Left ventricle myocardium inferior (tissue), 1 donor: ENCODE measurements at places on chromosomes 16 and 17. TPM values are rescaled to one million over a fixed set of nuclear protein-coding genes. Genes with fewer than 3 reads are reported as not detected.

The MYH1 gene
- total RNA-seq, result 0.14 TPM

The KRTAP17-1 gene
- total RNA-seq, result not detected

The CLEC3A gene
- not detected for total RNA-seq

The FBXW10 gene
- total RNA-seq, result 0.08 TPM

The ANKS4B gene
- not detected for total RNA-seq

The TMC7 gene
- total RNA-seq, result 0.69 TPM

The P2RX5 gene
- 18.3 TPM for total RNA-seq

The TBC1D3 gene
- not detected for total RNA-seq

- H3K4me1 ChIP-seq, result peaks cover 71% of the 10 kb centered on the region
- H3K4me3 ChIP-seq, result no peak overlapping the region
- no peaks in the 10 kb centered on the region for H3K36me3 ChIP-seq
Observed at GRCh38 chr16:88924834-88925539, 52.0 kb downstream of the CBFA2T3 start.

DNA sequence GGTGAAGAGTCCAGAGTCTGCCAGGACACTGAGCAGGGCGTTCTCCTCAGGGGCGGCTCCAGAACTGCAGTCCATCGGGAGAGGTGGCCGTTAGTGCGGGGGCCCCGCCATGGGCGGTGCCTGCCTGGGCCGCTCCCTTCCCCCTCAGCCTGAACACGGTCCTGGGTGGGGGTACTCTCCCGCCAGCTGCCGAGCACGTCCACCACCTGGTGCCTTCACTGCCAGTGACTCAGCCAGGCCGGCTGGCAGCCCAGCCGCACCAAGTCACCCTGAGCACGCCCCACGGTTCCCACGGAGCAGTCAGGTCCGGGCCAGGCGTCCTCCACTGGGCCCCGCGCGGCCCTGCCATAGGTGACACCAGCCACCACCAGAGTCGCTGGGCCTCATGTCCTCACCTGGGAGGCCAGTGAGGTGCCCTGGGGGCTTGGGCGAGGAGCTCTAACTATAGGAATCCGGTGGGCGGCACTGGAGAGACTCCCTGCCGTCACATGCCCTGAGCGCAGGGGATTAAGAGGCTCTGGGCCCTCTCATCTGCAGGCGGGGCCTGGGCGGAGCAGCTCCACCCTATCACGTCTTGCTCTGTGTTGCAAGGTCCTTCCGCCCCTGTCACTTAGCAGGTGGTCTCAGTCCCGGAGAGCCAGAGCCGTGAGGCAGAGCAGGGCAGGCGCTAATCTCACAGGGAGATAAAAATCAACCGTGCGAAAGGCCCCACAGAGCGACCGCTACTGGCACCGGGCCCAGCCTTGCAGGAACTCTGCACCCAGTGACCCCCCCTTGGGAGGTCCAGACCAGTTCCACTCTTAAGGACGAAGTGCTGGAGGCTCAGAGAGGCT, 14.3 kb downstream of the PIEZO1 start:
- H3K27ac ChIP-seq, result peak overlapping the region; percentile 60
- peak overlapping the region; percentile 43 for H3K4me3 ChIP-seq
- H3K36me3 ChIP-seq, result no peaks in the 10 kb centered on the region
- no peaks in the 10 kb centered on the region for H3K27me3 ChIP-seq
- H3K4me1 ChIP-seq, result peaks cover 83% of the 10 kb centered on the region
- DNase-seq, result peak; percentile 61

DNA sequence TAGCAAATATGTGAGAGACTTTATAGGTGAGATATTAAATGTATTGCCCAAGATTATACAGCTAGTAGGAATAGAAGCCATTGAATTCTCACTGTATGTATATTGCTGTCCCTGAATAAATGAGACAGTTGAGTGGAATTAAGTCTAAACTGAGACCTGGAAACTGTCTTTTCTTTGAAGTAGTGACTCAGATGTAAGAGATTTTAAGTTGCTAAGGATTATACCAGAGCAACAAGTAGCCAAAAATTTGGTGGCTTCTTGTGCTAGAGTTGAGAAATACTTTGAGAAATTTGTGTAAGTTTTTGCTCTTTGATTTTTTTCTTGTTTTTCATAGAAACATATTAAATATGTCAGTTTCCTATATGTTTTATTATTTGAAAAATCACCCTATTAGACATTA, 58.7 kb downstream of the TANC2 start:
- no peak overlapping the region for H3K27ac ChIP-seq
- no peaks in the 10 kb centered on the region for H3K4me1 ChIP-seq
- DNase-seq, result no peak
- H3K4me3 ChIP-seq, result no peak overlapping the region

DNA sequence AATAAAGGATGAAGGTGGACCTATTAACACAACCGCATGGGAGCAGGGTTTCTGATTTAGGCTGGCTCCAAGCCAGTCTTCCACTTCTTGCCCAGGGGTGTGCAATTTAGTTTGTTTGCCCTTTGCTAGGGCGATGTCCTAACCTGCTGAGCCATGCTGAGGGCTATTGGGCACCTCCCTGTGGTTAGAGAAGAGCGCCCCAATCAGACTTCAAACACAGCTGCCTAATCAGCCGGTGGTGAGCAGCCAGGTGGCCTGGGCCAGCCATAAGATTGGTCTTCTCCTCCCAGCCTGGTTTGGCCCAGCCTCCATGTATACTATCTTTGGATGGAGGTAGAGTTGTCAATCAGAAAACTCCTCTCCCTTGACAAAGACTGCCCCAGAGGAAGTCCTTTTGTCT, 15.7 kb downstream of the TMEM94 start:
- no peak overlapping the region for H3K4me3 ChIP-seq
- no peak for DNase-seq
- H3K27me3 ChIP-seq, result no peaks in the 10 kb centered on the region
- peaks cover 16% of the 10 kb centered on the region for H3K36me3 ChIP-seq
- peak overlapping the region; percentile 88 for H3K27ac ChIP-seq

- no peaks in the 10 kb centered on the region for H3K36me3 ChIP-seq
- no peak within 1 kb of the TSS for H3K4me3 ChIP-seq
- no peak within 1 kb of the TSS for H3K27ac ChIP-seq
- H3K4me1 ChIP-seq, result peaks cover 9% of the 10 kb centered on the region
- H3K27me3 ChIP-seq, result peaks cover 4% of the 10 kb centered on the region
Observed at GRCh38 chr17:76027159-76027839, at the start of gene EVPL. TSS of gene EVPL (minus strand) at chr17:76027306. CDS start at chr17:76027198, 108 bp downstream.

- no peaks in the 10 kb centered on the region for H3K36me3 ChIP-seq
- no peak for DNase-seq
- peaks cover 30% of the 10 kb centered on the region for H3K4me1 ChIP-seq
Observed at GRCh38 chr16:10609402-10609774, 29.0 kb upstream of the EMP2 start.

DNA sequence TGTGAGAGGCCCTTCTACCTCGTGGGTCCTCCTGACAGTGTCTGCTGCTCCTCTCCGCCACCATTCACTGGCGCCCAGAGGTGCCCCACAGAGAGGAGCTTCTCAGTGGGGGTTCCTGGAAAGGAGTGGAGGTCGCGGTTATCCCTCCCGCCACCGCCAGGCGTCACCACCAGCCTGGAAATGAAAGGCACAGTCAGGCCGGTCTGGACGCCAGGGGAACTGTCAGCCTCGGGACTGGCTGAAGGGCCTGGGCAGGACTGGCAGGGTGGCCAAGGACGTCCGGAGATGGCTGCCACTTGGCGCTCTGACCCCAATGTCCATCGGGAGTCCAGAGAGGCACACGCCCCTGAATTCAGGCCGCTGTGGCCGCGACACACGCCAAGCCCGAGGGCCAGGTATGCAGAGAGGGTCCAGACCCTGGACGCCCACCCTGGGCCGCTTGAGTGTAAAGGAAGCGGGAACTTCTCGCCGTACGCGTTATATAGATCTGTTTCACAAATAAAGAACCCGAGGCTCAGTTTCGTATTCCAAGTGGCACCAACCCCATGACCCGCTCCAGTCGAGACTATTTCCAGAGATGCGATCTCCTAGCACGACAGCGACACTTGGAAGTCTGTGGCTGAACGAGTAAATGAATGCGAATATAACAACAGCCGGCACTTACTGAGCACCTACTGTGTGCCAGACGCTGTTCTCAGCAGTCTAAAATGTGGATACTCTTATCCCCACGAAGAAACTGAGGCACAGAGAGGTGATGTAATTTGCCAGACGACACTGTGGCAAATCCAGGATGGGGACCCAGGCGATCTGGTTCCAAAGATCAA, 7.6 kb upstream of the NXPH3 start:
- H3K27ac ChIP-seq, result peak overlapping the region; percentile 83
- H3K36me3 ChIP-seq, result no peaks in the 10 kb centered on the region

DNA sequence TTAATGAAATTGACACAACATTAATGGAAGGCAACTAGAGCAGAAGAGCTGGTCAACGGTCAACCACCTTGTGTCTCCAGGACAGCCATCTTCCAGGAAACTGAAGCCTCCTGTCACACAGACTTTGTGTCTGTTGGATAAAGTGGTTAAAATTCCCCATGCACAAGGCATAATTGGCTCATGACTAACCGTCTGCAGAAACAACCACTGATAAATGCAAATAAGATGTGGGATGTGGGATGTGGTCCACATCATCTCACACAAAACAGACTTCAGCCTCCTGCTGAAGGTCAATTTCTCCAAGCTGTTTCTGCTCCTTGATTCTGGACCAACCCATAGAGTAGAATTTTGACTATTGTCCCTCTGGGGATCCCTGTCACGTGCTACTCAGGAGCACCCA, 26.9 kb upstream of the XYLT1 start:
- H3K27me3 ChIP-seq, result peaks cover 40% of the 10 kb centered on the region
- H3K4me3 ChIP-seq, result no peak overlapping the region
- no peak for DNase-seq
- no peak overlapping the region for H3K27ac ChIP-seq

DNA sequence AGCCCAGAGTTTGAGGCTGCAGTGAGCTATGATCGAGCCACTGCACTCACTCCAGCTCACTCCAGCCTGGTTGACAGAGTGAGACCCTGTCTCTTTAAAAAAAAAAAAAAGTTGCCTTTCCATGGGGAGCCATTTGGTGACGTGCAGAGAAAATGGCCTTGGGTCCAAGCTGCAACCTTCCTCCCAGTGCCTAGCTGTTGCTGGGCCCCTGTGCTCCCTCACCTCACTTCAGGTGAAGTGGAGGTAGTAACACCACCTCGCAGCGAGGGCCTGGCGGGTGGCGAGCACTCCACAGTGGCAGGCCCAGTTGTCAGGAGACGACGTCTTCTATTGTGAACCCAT, 17.4 kb downstream of the SYT17 start:
- DNase-seq, result no peak
- no peaks in the 10 kb centered on the region for H3K36me3 ChIP-seq
- peaks cover 5% of the 10 kb centered on the region for H3K4me1 ChIP-seq
- no peak overlapping the region for H3K4me3 ChIP-seq

- H3K27ac ChIP-seq, result no peak overlapping the region
- DNase-seq, result peak; percentile 31
- no peak overlapping the region for H3K4me3 ChIP-seq
- H3K4me1 ChIP-seq, result no peaks in the 10 kb centered on the region
Observed at GRCh38 chr17:34171245-34171818, 83.8 kb upstream of the CCL2 start.

DNA sequence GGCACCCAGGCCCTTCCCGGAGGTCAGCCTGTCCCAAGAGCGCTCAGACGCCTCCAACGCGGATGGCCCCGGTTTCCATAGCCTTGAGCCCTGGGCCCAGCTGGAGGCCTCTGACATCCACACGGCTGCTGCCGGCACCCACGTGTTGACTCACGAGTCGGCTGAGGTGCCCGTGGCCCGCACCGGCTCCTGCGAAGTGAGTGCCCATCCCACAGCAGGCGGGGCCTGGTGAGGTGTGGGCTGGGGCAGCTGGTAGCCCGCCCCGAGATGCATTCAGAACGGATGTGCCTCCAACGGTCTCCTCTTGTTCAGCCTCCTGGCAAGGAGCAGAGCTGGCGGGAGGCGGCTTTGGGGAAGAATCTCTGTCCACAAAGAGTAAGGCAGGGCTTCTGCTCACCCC, 2.7 kb downstream of the WDR90 start:
- peaks cover 35% of the 10 kb centered on the region for H3K4me1 ChIP-seq
- no peak overlapping the region for H3K27ac ChIP-seq
- no peaks in the 10 kb centered on the region for H3K27me3 ChIP-seq
- no peak for DNase-seq

GRCh38 chr16:21943571-21943970, 9.6 kb upstream of the UQCRC2 start:
- DNase-seq, result no peak
- no peak overlapping the region for H3K4me3 ChIP-seq
- H3K4me1 ChIP-seq, result no peaks in the 10 kb centered on the region
- H3K27ac ChIP-seq, result no peak overlapping the region

DNA sequence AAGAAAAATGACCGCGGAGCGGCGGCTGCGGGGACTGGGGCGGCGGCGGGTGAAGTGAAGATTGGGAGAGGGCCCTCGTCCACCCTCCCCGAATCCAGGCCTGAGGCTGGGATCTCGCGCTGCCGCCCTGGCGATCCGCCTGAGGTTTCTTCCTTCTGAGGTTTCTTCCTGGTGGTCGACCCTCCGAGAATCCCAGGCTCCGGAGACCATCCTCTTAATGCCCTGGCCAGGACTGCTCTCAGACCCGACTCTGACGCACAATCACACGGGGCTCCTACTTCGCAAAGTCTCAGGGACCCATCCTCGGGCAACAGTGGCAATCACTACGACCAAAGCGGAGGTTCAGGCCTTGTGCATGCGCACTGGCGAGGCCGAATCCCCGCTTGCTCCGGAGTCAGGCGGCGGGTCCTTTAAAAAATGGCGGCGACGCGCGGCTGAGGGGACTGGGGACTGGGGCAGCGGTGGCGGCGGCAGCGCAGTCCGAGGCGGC, 18.0 kb upstream of the KCNJ18 start:
- no peak overlapping the region for H3K4me3 ChIP-seq
- peaks cover 77% of the 10 kb centered on the region for H3K27me3 ChIP-seq
- H3K4me1 ChIP-seq, result no peaks in the 10 kb centered on the region
- DNase-seq, result no peak
- H3K36me3 ChIP-seq, result no peaks in the 10 kb centered on the region
- no peak overlapping the region for H3K27ac ChIP-seq

- H3K27ac ChIP-seq, result no peak overlapping the region
- no peak for DNase-seq
- no peak overlapping the region for H3K4me3 ChIP-seq
- no peaks in the 10 kb centered on the region for H3K27me3 ChIP-seq
Observed at GRCh38 chr17:81549031-81549557, 3.1 kb downstream of the FAAP100 start.

GRCh38 chr17:81452551-81452950, 57.3 kb downstream of the BAHCC1 start:
- DNase-seq, result no peak
- H3K4me3 ChIP-seq, result no peak overlapping the region
- no peak overlapping the region for H3K27ac ChIP-seq
- H3K4me1 ChIP-seq, result peaks cover 8% of the 10 kb centered on the region
